ENCODE measurements at places on chromosomes 2 and 18. TPM values are rescaled to one million over a fixed set of nuclear protein-coding genes. Genes with fewer than 3 reads are reported as not detected.

The PROKR1 gene
- total RNA-seq = not detected

The MOGAT1 gene
- not detected for total RNA-seq

The TMEM247 gene
- total RNA-seq = not detected

The WNT10A gene
- total RNA-seq = not detected

The CFC1 gene
- not detected for total RNA-seq

Data from smooth muscle cell of the pulmonary artery (primary cell).